ENCODE measurements at places on chromosomes 6 and 20.
A peak's percentile ranks its signal among the peaks of the same experiment; 100 is the strongest.

DNA sequence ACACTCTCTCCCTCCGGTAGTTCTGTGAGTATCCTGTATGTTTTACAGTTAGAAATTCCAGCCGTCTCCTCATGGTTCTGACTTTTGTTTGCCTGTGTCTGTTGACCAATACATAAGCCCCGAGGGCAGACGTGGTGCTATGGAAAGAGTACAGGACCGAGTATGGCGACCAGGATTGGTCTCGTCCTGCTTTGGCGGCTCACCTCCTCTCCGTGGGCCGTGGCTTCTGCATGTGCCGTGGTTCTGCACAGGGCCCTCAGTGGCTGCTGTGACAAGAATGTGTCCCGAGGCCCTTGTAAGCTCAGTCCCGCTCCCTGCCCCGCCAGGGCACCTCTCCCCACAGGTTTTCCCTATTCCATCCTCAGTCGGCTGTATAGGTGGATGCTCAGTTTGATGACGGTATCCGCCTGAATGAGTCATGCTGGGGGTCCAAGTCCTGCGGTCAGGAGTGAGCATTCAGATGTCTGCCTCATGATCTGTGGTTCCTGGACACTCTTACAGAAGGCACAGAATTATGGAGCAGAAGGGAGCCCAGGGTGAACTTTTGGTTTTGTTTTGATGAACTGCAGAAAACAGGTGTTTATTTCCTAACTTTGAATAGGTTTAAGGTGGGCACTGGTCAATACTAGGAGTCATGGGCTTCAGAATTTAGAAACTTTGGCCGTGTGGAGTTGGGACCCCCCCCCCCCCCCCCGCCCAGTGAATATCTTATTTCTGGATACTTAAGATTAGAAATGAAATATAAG, 1.2 kb downstream of the ARFGAP1 start:
- DNase-seq = no peak

DNA sequence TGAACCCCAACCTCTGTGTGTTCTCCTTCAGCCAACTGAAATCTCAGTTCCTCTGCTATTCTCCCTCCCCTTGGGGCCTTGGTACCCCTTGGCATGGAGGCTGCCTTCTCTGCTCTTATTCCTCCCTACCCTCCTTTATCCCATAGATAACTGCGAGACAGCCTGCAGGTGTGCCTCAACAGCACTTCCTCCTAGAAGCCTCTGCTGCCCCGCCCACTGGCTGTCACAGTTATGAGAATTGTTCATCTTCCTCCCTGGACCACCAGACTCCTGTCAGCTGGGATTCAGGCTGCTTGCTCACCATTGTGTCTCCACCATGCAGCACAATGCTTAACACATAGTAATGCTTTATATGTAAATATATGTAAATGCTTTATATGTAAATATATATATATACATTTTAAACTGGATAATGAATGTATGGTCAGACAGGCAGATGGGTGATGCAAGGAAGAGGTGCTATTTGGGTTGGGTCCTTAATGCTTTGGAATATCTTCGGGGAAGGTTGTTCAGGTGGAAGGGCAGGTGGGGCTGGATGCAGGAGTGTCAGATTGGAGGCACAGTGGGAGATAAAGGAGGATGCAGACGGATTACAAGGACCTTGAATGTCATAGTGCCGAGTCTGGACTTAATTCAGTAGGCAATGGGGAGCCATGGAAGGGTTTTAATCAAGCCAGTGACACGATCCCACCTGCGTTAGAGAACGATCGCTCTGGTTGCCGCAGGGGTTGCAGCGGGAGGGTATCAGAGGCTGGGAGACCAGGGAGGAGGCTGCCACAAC, 4.9 kb downstream of the CDH22 start:
- peak; percentile 34 for DNase-seq

GRCh38 chr20:1904135-1904534, 8.9 kb downstream of the SIRPA start:
- no peak for DNase-seq

- DNase-seq = no peak
Measured at GRCh38 chr20:11249683-11250082, 575.9 kb upstream of the JAG1 start.

DNA sequence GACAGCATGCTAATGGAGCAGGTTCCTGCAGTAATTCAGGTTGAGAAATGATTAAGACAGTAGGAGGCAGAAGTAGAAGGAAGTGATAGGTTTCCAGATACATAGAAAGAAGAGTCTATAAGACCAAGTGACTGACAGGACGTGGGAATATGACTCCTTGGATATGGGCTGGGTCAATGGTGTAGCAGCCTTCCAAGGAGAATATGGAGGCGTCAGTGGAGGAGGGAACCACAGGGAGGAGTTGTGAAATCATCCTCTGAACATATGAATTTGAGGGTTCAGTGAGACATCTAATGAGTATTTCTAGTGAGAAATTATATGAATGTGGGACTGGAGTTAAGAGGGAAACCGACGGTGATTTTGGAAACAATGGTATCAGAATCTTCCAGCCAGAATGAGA, 43.3 kb downstream of the NUDT3 start:
- DNase-seq = no peak

DNA sequence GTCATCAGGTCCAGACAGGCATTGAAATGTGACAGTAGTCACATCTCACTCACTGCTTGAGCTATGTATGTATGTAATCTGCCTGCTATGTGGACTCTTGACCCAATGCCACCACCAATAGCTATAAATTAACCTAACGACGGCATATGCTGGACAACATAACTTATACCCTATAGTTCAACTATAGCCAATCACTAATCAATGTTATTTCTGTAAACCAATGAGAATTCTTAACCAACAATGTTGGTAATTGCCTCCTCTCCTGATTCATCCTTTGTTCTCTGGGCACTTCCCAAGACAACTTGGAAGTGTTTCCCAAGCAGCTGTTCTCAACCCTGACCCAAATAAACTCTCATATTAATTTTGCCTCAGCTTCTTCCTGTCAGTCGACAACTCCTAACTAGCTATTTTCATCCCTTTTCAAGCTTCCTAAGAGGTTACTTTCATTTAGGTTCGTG, 24.1 kb upstream of the SERPINB1 start:
- no peak for DNase-seq

GRCh38 chr20:10012464-10012863, 22.3 kb upstream of the ANKEF1 start:
- DNase-seq = no peak

GRCh38 chr6:141359953-141360352, 772.8 kb upstream of the GJE1 start:
- DNase-seq = no peak

DNA sequence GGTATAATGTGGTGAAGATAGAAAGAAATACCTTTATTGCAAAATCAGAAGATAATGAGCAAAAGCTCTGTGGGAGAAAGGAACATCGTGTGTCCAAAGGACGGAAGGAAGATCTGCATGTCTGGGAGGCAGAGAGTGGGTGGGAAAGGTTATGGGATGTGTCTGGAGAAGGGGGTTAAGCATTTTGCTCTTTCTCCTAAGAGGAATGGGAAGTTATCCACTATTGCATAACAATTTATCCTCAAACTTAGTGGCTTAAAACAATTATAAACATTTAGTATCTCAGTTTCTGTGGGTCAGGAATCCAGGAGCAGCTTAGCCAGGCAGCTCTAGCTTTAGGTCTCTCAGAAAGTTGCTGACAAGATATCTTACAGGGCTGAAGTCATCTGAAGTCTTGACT, 229.1 kb upstream of the CITED2 start:
- DNase-seq = no peak

GRCh38 chr20:10625641-10626040, 48.2 kb downstream of the JAG1 start:
- no peak for DNase-seq

DNA sequence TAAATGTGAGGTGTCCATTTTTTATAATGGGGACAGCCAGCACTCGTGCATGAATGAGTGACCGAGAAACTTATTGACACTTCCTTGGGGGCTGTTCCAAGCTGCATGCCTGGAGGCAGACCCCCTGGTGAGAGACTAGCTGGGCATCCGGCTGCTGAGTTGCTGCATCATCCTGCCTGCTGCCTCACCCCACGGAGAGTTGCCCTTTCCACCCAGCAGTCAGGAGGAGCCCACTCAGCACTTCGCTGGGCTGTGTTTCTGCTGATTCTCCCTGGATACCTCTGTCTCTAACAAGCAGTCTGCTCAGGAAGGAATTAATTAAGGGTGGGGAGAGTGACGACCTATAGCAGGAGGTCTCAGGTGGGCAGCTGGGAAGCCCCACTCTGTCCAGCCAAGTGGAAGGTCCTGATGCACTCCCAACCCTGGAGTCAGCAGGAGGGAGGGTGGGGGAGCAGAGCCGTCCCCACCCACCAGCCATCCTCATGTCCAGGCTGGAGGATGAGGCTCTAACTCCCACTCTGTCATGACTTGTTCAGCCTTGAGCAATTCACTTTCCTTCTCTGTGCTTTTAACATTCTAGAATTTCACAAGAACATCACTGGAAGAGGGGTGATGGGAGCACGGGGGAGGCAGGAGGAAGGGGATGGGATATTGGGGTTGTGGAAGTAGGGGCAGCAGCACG, 177.3 kb downstream of the LRFN2 start:
- DNase-seq = no peak

DNA sequence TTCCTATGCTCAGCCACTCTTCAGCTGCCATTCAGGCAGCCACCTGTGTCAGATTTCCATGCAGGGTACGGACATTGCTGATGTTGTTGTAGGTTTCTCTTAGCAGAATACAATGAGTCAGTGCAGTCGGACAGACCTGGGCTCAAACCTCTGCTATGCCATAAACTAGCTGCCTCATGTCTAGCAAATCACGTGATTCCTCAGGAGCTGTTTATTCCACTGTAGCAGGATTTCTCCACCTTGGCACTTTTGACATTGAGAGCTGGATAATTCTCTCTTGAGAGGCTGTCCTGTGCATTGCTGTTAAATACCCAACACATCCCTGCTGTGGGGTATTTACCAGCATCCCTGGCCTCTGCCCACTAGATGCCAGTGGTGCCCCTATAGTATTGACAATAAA, 413.8 kb upstream of the CDH4 start:
- no peak for DNase-seq

DNA sequence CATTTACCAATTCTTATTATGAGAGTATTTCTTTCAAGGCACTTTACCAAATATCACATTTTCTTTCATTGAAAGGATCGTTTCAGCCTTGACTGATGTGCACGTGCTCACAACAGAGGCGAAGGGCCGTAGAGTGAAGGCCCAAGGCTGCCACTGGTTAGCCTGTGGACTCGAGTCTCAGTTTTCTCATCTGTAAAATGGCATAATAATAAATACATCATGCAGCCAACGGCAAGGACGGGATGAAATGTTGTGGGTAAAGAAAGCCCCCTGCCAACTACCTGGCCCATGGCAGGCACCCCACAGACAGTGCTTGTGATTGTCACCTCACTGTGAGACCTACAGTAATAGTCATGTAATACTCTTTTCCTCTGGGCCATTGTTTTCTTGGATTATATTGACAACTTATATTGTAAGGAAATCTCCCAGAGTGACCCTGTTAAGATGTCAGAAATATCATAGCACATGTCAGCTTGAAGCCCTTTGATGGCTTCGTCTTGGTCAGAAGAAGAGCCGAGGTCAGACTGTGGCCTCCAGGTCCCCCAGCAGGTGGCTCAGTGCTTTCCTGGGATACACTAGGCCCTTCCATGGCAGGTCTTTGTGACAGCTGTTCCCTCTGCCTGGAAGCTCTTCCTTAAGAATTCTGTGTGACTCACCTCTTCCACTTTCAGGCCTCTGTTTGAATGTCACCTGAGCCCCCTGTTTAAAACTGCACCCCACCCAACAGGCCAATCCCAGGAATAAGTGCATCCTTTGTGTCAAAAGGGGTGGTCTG, 36.3 kb downstream of the FAM50B start:
- DNase-seq = no peak

DNA sequence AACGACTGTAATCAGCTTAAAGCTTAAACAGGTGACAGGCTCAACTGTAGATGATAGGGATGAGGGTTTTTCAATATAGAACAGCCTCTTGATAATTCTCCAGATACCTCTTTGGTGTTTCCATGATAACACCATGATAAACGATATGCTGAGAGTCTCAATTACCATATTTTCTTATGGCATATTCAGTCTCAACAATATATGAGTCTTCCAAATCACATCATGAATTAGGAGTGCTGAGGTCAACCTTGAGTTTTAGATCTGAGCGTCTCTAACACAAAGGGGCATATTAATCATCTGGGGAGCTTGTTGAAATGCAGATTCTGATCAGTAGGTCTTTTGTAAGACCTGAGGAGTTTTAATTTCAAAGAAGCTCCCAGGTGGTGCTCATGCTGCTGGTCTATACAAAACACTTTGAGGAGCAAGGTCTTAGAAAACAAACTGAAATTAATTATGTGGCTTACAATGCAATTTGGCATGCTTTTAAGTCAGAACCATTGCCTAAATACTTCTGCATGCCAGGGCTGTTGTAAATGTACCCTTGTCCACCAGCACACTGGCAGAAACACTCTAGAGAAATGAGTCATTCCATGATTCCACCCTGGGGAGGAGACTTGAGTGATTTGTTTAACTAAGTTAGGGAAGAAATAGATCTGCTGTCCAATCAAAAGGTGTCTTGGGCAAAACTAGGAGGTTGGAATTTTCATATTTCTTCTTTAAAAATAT, 49.6 kb downstream of the PTCHD4 start:
- no peak for DNase-seq

DNA sequence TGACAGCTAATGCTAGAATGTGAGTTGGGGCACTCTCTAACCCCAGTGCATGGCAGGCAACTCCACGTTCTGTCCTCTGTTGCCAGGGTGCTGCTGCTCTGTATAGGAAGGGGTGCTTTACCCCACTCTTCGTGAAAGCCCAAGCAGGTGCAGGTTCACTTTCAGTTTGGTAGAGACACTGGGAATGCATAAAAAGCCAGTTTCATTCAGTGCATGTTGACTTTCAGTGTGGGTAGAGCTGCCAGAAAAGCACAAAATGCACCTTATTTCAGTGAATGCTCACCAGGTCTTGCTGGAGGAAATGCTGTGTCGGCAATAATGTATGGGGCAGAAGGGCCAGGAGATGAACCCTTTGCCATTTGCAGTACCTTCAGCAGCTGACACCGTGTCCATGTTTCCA, 62.1 kb upstream of the ADGRB3 start:
- DNase-seq = no peak

DNA sequence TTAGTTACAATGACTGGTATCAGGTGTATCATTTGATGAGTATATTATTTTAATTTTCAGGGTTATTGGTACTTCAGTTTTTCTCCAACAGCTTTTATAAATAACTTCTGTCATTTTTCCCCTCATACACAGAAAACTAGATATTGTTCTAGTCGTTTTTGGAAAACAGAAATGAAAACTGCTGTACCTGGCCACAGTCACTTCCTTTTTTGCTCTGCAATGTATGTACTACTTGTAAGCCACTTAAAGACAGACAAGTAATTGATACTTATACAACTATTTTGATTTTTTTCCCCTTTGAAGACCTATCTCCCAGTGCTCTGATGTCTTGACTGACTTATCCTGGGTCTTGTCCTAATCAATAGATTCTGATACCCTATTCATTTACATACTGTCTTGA, 218.6 kb upstream of the RUNX2 start:
- no peak for DNase-seq
